Activated naive CD4-positive, alpha-beta T cell treated with Interleukin-2 at 50 U/mL for 16 hours (primary cell): ENCODE measurements at places on chromosomes 5 and 9.

GRCh38 chr9:6923086-6923485 lies 165.3 kb downstream of the KDM4C start:
- no peak for DNase-seq

GRCh38 chr9:73073337-73074175 lies 78.1 kb upstream of the ANXA1 start:
- no peak for DNase-seq

GRCh38 chr9:89555451-89556375 lies 49.1 kb upstream of the GADD45G start:
- DNase-seq, result no peak

GRCh38 chr5:65722575-65723403 lies 784 bp downstream of the NLN start:
- DNase-seq, result no peak

GRCh38 chr9:113638897-113639296 lies 175.4 kb downstream of the RGS3 start:
- DNase-seq, result no peak
